ENCODE measurements at places on chromosomes 3 and 15.

DNA sequence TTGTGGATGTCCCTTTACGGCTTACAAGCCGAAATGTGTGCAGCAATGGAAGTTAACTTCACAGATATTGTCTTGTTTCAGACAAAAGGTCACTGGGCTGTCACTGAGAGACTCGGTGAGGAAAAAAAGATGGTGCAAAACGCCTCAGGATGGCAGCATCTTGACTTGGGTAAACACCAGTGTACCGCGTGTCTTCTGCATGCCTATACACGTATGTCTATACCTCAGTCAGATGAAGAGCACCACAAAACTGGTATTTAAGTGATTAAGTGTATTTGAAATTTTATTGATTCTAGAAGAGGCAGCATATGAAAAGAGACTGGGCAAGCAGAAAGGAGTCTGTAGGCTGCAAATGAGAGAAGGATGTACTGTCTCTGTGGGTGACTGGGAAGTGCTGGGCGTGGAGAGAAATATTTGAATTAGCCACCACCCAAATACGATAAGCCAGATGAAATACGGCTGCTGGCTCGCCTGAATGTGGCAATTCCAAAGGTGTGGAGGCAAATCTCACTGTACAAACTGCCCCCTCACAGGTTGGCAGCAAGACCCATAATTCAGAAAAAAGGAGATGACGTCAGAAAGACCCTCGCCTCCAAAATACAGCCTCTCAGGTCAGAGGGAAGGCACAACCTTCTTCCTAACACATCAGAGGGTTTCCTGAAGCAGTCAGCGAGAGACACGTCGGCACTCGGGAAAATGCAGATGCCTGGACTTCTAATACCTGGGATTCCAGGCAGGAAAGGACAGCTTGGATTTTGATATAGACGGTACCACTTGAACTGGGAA lies 53.4 kb upstream of the NEO1 start:
- DNase-seq: no peak

- DNase-seq: no peak
Observed at GRCh38 chr3:141087076-141087777, 36.1 kb downstream of the SPSB4 start.

DNA sequence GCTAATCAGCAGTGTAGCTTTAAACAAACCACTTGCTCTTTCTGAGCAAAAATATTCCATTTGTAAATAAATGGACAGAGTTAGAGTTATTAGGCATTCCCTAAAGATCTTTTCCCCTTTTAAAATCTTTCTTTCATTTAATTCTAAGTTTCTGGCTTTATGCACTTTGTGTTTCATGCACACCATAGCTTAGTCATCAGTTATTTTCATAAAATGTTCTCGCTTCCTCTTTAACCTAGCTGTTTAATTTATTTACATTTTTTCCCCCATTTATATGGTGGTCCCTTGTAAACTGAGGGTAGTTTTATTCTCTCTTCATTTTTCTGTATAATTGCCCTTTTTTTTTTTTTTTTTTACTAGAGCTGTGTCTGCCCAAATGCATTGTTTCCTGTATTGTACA lies 315.0 kb upstream of the LRRFIP2 start:
- no peak for DNase-seq

DNA sequence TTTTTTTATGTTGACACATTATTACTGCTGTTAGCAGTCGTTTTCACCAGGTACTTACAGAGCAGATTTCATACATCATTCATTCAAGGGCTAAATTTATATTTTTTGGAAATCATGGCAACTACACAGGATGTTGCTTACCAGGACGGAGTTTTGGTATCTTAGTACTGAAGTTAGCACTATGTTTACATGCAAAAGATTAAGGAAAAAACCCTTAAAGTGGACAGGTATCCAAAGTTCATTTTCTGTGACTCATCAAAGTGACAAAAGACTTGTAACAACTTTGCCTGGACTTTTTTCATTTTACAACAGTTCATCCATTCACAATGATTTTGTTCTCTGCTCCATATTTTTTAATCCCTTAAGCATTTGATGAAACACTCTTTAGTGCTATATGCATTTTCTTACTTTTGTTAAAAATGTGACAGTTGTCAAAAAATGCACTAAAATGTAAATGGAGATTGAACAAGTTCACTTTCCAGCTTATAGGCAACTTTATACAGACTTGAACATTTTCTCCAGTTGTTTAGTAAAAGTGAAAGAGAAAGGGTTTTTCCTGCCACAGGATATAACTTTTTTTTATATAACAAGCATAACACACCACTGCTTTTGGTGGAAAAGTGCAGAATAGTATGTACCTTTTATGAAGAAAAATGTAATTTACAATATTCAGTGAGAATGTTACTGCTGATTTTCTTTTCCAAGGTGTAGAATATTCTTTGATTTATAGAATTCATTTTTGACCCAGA lies 104.1 kb downstream of the STT3B start:
- no peak for DNase-seq

DNA sequence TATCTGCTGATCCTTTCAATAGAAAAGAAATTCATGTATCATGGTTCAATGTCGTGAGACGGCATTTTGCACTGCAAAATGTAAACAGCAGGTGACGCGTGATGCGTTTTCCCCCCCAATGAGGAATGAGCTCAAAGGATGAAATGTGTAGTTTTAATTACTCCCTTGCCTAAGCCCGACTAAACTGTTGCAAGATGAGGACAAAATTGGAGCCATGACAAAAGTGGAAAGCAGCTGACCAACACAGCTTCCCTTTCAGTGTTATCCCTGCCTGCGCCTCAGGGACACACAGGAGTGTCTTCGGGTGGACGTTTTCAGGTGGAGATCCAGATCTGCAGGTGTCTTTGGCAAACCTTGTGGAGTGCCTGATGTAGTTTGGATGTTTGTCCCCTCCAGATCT lies 92.0 kb downstream of the GABRG3 start:
- no peak for DNase-seq

- no peak for DNase-seq
Observed at GRCh38 chr3:8341821-8342247, 159.8 kb upstream of the LMCD1 start.

- no peak for DNase-seq
Observed at GRCh38 chr3:158568784-158569183, 2.2 kb upstream of the MLF1 start.

All from activated naive CD4-positive, alpha-beta T cell treated with Interleukin-2 at 50 U/mL for 16 hours (primary cell).